ENCODE measurements at places on chromosomes 7 and 10. TPM values are rescaled to one million over a fixed set of nuclear protein-coding genes. Genes with fewer than 3 reads are reported as not detected.

- no peak for DNase-seq
Measured at GRCh38 chr10:12350925-12351324, 1.6 kb downstream of the CAMK1D start.

- no peak for DNase-seq
Measured at GRCh38 chr7:20796500-20796899, 9.8 kb upstream of the SP8 start.

DNA sequence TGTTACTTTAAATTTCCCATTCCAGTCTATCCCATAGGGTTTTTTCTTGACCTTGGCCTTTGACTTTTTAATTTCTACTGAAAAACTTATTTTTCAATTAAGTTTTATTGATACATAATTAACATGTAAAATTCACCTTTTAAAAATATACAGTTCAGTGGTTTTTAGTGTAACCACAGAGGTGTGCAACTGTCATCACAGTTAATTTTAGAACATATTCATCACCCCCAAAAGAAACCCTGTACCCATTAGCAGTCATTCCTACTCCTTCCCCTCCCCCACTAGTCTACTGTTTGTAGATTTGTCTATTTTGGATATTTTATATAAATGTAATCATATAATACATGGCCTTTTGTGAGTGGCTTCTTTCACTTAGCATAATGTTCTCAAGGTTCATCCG is 96.5 kb upstream of the GJD4 start:
- no peak for DNase-seq

- peak; percentile 16 for DNase-seq
Measured at GRCh38 chr7:17802056-17802455, 138.2 kb downstream of the SNX13 start.

GRCh38 chr7:158191671-158192070 is 396.0 kb downstream of the PTPRN2 start:
- no peak for DNase-seq

- no peak for DNase-seq
Measured at GRCh38 chr10:77637532-77638320, at the start of gene KCNMA1. Gene KCNMA1 (minus strand): TSS chr10:77637808.

GRCh38 chr10:129882291-129883010 is 81.6 kb downstream of the EBF3 start:
- no peak for DNase-seq

DNA sequence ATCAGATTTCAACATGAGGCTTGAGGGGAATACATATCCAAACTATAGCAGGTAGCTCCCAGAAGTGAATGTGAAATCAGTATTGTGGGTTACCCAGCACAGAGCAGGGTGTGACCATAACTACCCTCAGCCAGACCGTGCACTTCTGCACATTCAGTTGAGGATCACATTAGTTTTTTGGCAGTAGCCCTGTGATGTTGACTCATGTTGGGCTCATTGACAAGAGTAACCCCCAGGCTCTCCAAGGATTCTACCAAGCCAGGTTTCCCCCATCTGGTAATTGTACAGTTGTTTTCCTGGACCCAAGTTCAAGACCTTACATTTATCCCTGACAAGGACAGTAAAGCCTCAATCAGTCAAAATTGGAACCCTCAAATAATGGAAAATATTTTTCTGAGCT is 11.7 kb upstream of the CPA4 start:
- peak; percentile 69 for DNase-seq

DNA sequence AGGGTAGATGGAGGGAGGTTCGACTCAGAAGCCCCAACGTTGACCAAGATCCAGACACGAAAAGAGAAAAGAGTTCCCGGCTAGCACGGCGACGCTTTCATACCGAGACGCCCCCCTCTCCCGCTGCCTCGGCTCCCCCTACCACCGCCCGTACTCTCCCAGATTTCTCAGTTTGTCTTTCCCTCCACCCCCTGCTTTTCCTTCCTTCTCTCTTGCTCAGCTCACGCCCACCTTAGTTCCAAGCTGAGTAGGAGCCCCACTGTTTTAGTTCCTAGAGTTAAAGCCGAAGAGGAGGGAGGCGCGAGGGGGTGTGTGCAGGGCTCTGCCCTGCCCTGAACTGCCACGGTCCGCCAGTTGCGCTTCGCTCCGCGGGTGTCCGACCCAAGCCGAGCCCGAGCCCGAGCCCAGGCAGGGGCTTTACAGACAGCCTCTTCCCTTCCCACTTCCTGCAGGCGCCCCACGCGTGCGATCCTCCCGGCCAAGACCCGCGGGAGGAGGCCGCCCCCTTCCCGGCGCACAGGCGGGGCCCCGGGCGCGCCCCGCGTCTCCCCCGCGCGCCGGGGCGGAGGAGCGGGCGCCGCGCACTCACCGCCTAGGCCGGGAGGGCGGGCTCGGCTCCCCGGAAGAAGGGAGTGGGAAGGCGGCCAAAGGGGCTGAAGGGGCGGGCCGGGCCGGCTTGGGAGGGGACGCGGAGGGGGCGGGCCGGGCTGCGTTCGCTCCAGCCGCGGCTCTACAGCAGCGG is at the start of gene EPHB6:
TSS of gene EPHB6 (plus strand) at position 705 of the 742 bp plus-strand sequence. CDS start 8,152 bp downstream, outside the sequence.
- peak; percentile 5 for DNase-seq

DNA sequence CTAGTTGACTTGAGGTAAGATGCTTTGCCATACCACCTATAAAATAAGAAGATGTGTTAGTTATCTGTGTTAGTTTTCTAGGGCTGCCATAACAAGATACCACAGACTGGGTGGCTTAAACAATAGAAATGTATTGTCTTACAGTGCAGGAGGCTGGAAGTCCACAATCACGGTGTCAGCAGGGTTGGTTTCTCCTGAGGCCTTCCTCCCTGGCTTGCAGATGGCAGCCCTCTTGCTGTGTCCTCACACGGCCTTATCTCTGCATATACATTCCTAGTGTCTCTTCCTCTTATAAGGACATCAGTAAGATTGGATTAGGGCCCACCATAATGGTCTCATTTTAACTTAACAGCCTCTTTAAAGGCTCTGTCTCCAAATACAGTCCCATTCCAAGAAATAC is 192.1 kb downstream of the GATA3 start:
- no peak for DNase-seq

DNA sequence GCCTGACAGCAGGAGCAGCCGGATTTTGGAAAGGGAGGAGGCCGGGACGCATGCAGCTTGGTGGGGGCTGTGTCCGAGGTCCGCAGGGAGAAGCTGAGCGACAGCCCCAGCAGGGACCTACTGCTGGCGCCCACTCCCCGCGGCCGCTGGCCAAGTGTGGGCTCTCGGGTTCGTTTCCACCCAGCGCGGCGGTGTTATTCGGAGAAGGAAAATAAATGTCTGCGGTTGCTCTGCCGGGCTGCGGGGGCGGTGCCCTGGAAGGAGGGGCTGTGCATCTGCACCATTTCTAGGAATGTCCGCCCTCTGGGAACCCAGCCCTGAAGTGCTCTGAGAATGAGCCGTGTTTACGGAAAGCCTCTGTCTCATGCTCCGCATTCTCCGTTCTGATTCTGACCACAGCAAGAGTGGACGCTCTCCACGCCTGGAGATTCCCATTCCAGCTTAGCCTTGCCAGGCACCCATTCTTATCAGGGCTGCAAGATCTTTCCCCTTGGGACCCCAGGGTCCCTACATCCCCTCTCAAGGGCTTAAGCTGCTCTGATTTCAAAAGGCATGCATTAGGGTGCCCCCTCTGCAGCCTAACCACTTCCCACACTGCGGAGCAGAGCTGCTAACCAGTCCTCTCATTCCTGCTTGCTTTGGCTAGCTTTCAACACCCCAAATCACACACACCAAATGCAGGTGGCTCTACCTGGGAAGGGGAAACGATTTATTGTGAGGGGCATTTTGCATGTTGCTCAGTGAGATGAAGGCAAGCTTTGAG is 256.6 kb upstream of the GLI3 start:
- DNase-seq = peak; percentile 89

DNA sequence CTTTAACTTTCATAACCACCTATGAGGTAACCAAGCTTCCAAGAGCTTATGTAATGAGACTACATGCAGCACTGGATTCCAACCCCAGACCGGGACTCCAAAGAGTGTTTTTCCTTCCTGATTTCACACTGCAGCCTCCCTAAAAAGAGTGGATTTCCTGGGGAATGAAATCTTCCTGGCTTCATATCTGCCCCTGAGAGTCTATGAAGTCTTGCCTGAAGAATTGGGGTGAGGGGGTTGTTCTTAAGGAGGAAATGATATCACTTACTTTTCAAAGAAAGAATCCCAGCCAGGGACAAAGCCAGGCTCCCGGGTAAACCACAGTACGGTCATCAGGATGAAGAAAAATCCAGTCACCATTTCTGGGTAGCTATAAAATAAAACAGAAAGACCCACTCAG is 29.7 kb downstream of the STMP1 start:
- DNase-seq = no peak

GRCh38 chr10:12235116-12235694 is 39.2 kb downstream of the CDC123 start:
- no peak for DNase-seq

DNA sequence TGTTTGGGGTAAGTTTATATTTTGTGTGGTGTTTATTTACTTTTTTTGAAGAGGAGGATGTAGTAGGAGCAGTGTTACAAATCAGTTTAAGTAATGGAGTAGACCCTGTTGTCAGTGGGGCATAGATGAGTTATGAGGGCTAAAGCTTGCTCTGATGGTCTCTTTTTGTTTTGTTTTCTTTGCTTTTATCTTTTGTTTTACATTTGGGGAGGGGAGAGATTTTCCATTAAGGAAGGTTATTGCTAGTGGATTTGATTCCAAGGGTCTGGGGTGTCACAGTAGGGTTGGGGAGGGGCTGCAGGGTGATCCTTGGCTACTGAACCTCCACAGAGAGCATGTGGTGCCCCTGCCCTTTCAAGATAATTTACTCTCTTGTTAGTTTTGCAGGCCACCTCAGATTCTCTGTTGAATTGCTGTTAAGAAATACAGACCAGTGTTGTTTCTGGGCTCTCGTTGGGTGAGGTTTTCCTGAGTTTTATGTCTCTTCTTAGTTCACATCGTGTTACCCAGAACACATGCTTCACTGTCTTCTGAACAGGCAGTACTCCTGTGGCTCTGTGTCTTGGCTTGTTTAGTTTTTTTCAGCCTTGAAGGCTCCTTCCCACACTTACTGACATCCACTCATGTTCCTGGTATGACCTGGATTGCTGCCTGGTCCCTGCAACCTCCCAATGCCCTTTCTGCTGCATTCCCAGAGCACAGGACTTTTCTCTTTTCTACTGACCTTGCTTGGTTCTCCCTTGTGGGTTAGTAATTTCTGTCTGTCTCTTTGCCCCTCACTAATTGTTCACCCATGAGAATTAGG is 4.2 kb downstream of the KIFBP start:
- peak; percentile 85 for DNase-seq

DNA sequence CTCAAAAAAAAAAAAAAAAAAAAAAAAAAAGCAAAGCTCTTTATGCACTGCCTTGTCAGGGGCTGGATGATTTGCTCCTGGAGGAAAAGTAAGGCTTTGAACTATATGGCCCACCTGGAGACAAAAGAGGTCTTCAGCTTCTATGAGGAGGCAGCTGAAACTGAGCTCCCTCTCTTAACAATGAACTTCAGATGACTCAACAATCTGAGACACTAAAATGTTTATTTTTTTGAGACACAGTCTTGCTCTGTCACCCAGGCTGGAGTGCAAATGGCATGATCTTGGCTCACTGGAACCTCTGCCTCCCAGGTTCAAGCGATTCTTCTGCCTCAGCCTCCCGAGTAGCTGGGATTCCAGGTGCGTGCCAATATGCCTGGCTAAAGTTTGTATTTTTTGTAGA is 36.7 kb downstream of the RAB19 start:
- no peak for DNase-seq

DNA sequence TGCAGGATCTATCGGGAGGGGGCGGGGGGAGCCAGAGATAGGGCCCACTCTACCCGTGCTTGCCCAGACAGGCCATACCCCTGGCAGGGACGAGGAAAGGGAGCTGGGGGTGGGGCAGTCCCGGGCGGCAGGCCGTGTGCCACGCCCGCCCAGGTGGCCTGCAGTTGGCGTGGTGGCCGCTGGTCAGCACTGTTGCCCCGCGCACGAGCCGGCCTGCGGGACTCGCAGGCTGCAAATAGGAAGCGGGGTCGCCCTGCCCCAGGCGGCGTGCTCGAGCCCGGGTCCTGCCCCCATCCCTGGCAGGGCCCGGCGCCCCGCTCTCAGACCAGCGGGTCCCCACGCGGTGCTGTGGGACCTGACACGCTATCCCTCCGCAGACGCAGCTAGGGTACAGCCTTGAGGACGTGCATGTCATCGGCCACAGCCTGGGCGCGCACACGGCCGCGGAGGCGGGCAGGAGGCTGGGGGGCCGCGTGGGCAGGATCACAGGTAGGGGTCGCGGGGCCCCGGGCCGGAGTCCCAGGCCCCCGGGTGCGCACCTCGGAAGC is 6.7 kb downstream of the PNLIPRP2 start:
- no peak for DNase-seq

- peak; percentile 49 for DNase-seq
Measured at GRCh38 chr10:61903221-61903927, 1.9 kb downstream of the ARID5B start.

GRCh38 chr10:13987446-13987845 is 343.3 kb downstream of the FRMD4A start:
- peak; percentile 76 for DNase-seq

GRCh38 chr10:22615819-22616499 is 98.4 kb downstream of the PIP4K2A start:
- peak; percentile 66 for DNase-seq

- DNase-seq = no peak
Measured at GRCh38 chr7:12684733-12685132, 2.7 kb upstream of the ARL4A start.

DNA sequence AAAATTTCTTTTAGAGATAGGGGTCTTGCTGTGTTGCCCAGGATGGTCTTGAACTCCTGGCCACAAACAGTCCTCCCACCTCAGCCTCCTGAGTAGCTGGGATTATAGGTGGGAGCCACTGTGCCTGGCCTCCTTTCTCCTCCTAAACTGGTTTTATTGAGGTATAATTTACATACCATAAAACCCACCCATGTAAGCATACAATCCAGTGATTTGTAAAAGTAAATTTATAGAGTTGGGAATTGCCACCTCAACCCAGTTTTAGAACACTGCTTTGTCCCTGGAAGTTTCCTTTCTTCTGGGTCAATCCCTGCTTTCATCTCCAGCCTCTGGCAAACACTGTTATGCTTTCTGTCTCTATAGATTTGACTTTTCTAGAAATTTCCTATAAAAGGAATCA is 49.0 kb downstream of the CNNM2 start:
- no peak for DNase-seq

GRCh38 chr7:143987513-143987912 is 12.6 kb upstream of the OR6B1 start:
- no peak for DNase-seq

DNA sequence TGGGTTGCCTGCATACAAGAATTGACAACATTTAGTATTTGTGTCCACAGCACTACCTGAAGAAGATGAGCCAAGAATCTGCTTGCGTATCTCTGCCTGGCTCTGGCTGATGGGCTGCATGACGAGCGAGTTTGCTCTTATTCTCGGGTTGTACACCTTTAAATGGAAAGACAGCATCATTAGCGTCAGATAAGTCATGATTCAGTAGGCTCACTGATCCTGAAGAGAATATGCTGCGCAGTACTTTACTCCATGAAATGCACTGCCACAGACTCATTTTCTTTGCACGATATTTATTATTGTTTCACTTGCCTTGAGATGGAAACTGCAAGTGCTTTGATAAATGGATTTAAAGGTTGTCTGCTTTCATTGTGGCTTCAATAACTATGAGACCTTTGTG is 28.6 kb downstream of the DHX32 start:
- no peak for DNase-seq

Gene PIP
- not detected for total RNA-seq

Gene GTPBP4
- total RNA-seq = 50.0 TPM

Gene RPP30
- total RNA-seq = 45.7 TPM

Gene MMRN2
- 0.55 TPM for total RNA-seq

Gene RBP3
- not detected for total RNA-seq

Gene OR2A7
- total RNA-seq = 5.6 TPM

Gene SPDYE6
- total RNA-seq = not detected

Gene ZNF503
- total RNA-seq = 5.2 TPM

Gene SVIL
- 202 TPM for total RNA-seq
